ENCODE measurements at places on chromosomes 1 and 21.

DNA sequence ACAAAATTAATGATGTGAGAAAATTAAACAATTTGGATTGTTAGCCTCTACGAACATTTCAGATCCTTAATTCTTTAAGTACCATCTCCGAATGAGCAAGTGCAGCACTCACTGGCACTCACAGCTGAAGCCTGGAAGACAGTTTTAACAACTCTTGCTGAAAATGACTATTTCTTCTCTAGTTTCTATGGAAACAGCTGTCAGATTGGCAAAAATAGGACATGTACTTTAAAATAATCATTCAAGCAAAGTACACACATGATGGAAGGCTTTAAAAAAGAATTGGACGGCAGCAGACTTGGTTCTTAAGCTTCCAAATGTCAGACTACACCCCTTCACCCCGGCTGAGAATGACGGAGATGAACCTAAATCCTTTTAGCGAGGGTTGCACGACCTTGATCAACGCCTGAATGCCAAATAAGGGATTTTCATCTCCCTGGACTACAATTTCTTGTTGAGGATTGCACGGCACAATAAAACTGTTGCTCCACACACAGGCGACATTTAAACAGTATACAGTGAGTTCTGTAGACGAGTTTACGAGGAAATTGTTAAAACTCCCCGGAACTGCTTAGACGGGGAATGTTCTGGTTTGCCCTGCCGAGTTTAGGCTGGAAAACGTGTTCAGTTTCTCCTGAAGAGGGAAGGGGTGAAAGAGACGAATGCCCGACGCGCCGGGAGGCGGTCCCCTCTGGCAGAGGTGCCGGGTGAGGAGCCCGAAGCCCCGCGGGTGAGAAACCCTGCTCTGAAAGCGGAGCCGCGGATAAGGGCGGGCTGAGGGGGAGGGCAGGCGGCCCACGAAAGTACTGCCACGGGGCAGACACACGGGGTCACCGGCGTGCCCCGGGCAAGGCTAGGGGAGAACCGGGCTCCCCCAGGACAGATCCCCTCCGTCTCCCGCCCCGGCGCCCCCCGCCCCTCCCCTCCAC lies 671 bp downstream of the OMA1 start:
- H3K36me3 ChIP-seq, result no peaks in the 10 kb centered on the region
- peak overlapping the region; percentile 98 for H3K27ac ChIP-seq
- H3K27me3 ChIP-seq, result no peaks in the 10 kb centered on the region
- DNase-seq, result peak; percentile 83
- H3K4me3 ChIP-seq, result peak overlapping the region; percentile 78

GRCh38 chr21:45496151-45496967 lies 45.9 kb downstream of the SLC19A1 start:
- peaks cover 10% of the 10 kb centered on the region for H3K36me3 ChIP-seq
- no peaks in the 10 kb centered on the region for H3K4me1 ChIP-seq
- no peaks in the 10 kb centered on the region for H3K27me3 ChIP-seq
- H3K4me3 ChIP-seq, result no peak overlapping the region

GRCh38 chr1:185208626-185209180 lies 51.7 kb downstream of the SWT1 start:
- no peak for DNase-seq
- H3K27ac ChIP-seq, result no peak overlapping the region
- H3K4me3 ChIP-seq, result no peak overlapping the region
- no peaks in the 10 kb centered on the region for H3K4me1 ChIP-seq

DNA sequence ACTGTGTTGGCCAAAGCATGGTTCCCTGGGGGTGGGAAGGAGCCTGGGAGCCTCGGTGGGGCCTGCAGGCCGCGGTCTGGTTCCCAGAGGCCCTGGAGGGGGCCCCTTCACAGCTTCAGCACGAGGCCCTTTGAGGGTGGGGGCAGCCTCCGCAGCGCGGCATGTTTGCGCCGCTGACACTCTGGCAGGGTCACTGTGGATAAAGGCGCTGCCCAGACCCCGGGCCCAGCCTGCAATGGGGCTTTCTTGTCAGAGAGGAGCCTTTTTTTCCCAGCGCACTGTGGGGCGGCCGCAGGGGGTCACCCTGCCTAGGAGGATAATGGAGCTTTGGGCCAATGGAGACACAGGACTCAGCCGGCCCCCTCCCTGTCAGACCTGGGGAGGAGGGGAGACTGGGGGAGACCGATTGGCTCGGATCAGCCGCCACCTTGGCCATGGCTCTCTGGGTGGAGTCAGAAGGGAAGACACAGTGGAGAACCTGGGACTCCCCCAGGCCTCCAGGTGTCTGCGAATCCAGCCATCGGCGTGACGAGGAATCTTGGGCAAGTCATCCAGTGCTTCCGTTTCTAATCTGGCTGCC lies 26.0 kb downstream of the EPHB2 start:
- no peak overlapping the region for H3K27ac ChIP-seq
- no peaks in the 10 kb centered on the region for H3K27me3 ChIP-seq
- no peak for DNase-seq
- no peaks in the 10 kb centered on the region for H3K36me3 ChIP-seq
- H3K4me1 ChIP-seq, result no peaks in the 10 kb centered on the region
- no peak overlapping the region for H3K4me3 ChIP-seq

DNA sequence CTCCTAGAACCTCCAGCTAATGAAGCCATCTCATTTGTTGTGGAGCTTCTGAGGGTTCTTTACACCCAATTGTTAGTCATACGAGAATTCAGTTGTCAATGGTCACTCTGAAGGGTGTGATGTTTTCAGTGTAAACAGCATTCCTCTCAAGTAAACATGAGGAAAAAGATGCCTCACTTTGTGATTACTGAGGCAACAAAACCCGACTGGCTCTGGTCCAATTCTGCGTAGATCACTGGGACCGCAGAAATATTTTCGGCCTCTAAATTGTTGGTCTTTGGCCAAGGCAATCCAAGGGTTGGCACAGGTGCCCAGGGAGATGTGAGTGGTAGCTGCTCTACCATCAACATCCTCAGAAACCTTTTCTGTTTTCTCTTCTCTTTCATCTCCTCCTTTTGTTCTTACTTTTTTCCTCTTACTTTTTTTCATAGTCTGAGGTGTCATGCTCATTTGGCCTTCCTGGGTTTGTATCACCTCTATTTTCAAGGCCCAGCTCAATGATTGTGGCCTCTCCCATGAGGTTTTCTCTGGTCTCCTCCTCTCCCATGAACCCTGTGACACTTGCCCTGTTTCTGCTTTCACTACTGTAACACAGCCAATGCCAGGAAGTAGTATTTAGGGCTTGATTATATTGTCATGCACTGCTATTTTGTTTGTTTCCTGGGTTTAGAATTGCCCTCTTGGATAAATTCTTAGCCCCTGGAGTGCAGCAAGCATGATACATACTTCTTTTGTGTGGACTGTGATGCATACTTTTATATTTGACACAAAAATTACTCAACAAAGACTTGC lies 221.9 kb downstream of the TNR start:
- H3K27ac ChIP-seq, result no peak overlapping the region
- H3K4me1 ChIP-seq, result no peaks in the 10 kb centered on the region
- no peak for DNase-seq
- no peaks in the 10 kb centered on the region for H3K36me3 ChIP-seq

- no peak overlapping the region for H3K27ac ChIP-seq
- DNase-seq, result no peak
- H3K36me3 ChIP-seq, result no peaks in the 10 kb centered on the region
- no peak overlapping the region for H3K4me3 ChIP-seq
- H3K27me3 ChIP-seq, result no peaks in the 10 kb centered on the region
- no peaks in the 10 kb centered on the region for H3K4me1 ChIP-seq
These were observed 38.0 kb downstream of the ILDR2 start for GRCh38 chr1:166937329-166937728.

DNA sequence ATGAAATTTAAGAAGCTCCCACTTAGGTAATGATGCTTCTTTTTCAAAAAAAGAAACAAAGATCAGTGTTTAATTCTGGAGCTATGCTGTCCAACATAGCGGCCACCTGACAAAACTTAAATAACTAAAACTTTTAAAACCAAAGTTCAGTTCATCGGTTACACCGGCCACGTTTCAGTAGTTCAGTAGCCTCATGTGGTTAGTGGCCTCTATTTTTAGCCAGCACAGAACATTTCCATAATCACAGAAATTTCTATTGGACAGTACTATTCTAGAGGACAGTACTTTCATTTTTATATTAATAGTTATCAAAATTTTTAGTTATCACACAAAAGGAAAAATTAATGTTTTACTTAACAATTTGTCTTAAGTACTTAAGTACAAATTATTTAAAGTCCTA lies 141.0 kb downstream of the USP25 start:
- no peak overlapping the region for H3K4me3 ChIP-seq
- no peak for DNase-seq
- H3K4me1 ChIP-seq, result no peaks in the 10 kb centered on the region
- no peaks in the 10 kb centered on the region for H3K36me3 ChIP-seq
- no peak overlapping the region for H3K27ac ChIP-seq
- no peaks in the 10 kb centered on the region for H3K27me3 ChIP-seq

DNA sequence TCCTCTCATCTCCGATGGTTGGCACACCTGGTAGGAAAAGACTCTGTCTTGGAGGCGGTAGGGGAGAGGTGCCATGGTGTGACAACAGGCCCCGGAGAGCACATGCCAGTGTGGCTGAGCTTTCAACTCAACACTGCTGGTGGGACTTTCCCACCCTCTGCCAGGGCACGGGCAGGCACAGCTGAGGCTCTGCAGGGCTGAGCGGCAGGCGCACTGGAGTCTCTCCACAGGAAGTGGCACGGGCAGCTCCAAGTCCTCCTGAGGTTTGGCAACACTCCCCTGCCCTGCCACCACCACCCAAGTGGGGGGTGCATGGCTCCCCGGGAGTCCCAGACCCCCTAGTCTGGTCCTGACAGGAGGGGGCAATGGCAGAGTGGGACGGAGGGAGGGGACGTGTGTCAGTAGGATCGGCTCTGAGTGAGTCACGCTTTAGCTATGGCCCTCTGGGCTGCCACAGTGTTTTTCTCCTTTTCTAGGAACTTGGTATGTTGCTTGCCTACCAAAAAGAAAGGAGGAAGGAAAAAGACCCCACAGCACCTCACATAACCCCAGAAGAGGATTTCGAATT lies 27.3 kb upstream of the EVA1B start:
- H3K27me3 ChIP-seq, result no peaks in the 10 kb centered on the region
- peaks cover 2% of the 10 kb centered on the region for H3K4me1 ChIP-seq
- no peak overlapping the region for H3K4me3 ChIP-seq
- DNase-seq, result peak; percentile 52

DNA sequence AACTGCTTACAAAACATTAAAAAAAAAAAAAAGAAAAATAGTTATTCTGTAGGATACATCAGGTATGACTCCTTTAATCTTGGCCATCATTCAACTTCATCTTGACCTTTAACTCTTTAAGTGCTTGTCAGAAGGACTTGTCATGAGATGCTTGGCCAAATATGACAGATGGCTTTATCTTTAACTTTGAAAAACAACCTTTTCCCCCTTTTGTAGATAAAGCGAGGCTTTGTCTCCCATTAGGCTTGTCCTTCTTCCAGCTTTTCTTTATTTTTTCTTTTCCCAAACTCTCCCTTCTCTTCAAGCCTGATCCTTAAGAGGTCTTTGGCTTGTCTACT lies 2.3 kb downstream of the SRSF10 start:
- peaks cover 39% of the 10 kb centered on the region for H3K4me1 ChIP-seq
- no peak overlapping the region for H3K4me3 ChIP-seq
- H3K36me3 ChIP-seq, result peaks cover 21% of the 10 kb centered on the region
- peak overlapping the region; percentile 16 for H3K27ac ChIP-seq

DNA sequence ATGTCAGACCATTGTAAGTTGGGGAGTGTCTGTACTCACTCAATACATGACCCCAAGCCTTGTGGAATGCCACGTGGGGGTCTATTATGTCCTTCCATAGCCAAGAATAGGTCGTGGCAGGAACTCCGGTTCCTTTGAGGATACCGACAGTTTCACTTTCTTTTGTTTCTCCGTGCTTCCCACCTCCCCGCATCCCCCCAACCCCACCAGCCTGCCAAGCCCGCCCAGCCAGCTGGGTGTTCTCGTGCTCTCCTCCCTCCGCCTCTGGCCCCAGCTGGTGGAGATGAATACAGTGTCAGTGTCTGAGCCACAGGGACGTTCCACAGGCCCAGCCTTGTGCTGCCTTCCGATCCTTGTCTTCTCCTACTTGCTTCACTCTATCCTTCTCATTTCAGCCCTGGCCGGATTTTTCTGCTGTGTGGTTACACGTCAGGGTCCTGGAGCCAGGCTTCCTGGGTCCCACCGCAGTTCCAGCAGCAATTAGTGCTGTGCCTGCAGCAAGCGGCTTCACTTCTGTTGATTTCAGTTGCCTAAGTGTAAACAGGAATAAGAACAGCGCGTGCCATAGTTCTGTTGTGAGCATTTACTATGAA lies 4.1 kb upstream of the AGTRAP start:
- H3K4me3 ChIP-seq, result peak overlapping the region; percentile 34
- DNase-seq, result no peak
- no peaks in the 10 kb centered on the region for H3K27me3 ChIP-seq

GRCh38 chr1:33388805-33389771 lies 41.8 kb downstream of the PHC2 start:
- no peaks in the 10 kb centered on the region for H3K36me3 ChIP-seq
- H3K4me1 ChIP-seq, result no peaks in the 10 kb centered on the region
- H3K27ac ChIP-seq, result no peak overlapping the region
- no peak for DNase-seq
- H3K27me3 ChIP-seq, result no peaks in the 10 kb centered on the region

- H3K36me3 ChIP-seq, result no peaks in the 10 kb centered on the region
- no peak overlapping the region for H3K4me3 ChIP-seq
- no peaks in the 10 kb centered on the region for H3K4me1 ChIP-seq
- no peak for DNase-seq
- no peaks in the 10 kb centered on the region for H3K27me3 ChIP-seq
These were observed 72.3 kb upstream of the COL11A1 start for GRCh38 chr1:103180660-103181059.

DNA sequence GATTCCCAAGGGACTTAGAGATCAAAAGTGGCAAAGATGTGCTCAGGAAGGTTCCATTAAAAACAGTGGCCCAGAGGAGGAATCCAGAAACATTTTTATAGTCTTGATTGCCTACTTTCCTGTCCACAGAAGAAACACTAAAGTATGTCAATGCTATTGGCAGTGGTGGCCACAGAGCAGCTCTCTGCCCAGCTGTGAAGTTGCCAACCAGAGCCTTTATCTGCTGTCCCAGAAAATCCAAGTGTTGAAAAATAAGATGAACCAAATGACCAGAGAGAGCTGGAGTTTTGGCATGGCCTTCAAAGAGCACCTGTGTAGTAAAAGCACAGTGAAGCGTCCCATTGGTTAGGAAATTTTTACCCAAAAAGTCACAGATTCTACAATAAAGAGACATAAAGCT lies 181.2 kb downstream of the TGFBR3 start:
- DNase-seq, result no peak
- no peaks in the 10 kb centered on the region for H3K27me3 ChIP-seq
- no peak overlapping the region for H3K27ac ChIP-seq
- H3K4me1 ChIP-seq, result no peaks in the 10 kb centered on the region
- peaks cover 37% of the 10 kb centered on the region for H3K36me3 ChIP-seq

- no peak for DNase-seq
- no peak overlapping the region for H3K4me3 ChIP-seq
- no peaks in the 10 kb centered on the region for H3K4me1 ChIP-seq
- no peak overlapping the region for H3K27ac ChIP-seq
These were observed 218.7 kb downstream of the DAB1 start for GRCh38 chr1:57204942-57205787.

Measured in T-cell (primary cell).